Muscle of back (tissue), 13 donors: ENCODE measurements at places on chromosomes 1 and 21. TPM values are rescaled to one million over a fixed set of nuclear protein-coding genes. Genes with fewer than 3 reads are reported as not detected.

Gene CTSE
- polyA plus RNA-seq, result 0.13 TPM

Gene PROK1
- polyA plus RNA-seq, result 0.27 TPM

Gene SEMA6C
- 64.6 TPM for polyA plus RNA-seq

Gene LRRC53
- not detected for polyA plus RNA-seq

Gene RNF11
- 122 TPM for polyA plus RNA-seq

Gene KISS1
- not detected for polyA plus RNA-seq

- no peak for DNase-seq
Observed at GRCh38 chr21:17775431-17776126, 43.6 kb downstream of the C21orf91 start.

DNA sequence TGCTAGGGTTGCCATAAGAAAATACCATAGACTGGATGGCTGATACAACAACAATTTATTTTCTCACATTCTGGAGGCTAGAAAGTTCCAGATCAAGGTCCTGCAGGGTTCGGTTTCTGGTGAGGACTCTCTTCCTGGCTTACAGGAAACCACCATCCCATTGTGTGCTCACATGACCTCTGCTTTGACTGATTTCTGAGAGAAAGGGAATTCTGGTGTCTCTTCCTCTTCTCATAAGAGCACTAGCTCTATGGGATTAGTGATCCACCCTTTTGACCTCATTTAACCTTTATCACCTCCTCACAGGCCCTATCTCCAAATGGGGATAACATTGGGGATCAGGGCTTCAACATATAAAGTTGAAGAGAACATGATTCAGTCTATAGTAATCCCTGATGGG lies 47.5 kb downstream of the MRPL39 start:
- DNase-seq, result no peak

DNA sequence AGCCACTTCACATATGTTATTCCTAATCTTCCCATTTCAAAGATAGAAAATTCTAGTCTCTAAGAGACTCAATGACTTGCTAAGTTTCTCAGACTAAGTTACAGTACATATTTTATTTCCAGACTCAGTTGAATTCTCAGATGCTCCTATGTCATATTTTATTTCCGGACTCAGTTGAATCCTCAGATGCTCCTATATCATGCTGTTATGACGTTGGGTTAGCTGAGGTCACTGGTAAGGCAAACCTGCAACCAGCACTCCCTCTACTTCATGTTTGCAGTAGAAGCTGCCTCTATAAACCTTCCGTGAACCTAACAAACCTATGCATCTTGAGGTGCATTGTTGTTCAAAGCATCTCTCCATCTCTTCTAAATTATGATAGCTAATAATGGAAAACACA lies 187.1 kb upstream of the SGIP1 start:
- DNase-seq, result no peak

DNA sequence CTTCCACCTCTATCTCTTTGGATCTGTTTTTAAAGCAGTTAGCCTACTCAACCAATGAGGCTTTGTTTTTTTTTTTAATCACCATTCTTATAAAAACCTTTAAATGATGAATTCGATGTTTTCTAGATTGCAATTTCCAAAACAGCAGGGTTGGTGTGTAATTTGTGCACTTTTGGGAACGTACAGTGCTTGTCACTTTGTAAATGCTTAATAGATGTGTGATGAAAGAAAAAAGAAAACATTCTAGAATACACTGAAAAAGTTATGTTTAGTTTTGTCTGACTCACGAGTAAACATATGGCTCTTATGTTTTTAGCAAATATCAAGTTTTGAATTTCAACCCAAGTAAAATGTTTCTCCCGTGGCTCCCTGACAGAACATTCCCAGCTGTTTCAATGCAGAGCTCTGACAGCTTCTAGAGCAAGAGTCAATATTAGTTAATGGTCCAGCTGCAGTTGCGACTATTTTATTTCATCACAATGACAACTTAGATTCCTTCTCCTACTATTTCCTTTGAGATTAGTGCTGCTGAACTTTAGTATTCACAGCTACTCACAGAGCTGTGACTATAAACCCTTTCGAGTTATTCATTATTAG lies 362.5 kb upstream of the ADAMTS5 start:
- DNase-seq, result peak; percentile 90

- DNase-seq, result peak; percentile 78
Observed at GRCh38 chr21:35932232-35932911, 128.0 kb downstream of the SETD4 start.

- DNase-seq, result no peak
Observed at GRCh38 chr1:43134068-43134467, 38.0 kb downstream of the EBNA1BP2 start.

- no peak for DNase-seq
Observed at GRCh38 chr1:53573522-53573921, 114.3 kb downstream of the DMRTB1 start.

- no peak for DNase-seq
Observed at GRCh38 chr21:43921979-43922945, 57.2 kb downstream of the AGPAT3 start.

GRCh38 chr1:37667023-37667671 lies 25.2 kb upstream of the CDCA8 start:
- peak; percentile 53 for DNase-seq

DNA sequence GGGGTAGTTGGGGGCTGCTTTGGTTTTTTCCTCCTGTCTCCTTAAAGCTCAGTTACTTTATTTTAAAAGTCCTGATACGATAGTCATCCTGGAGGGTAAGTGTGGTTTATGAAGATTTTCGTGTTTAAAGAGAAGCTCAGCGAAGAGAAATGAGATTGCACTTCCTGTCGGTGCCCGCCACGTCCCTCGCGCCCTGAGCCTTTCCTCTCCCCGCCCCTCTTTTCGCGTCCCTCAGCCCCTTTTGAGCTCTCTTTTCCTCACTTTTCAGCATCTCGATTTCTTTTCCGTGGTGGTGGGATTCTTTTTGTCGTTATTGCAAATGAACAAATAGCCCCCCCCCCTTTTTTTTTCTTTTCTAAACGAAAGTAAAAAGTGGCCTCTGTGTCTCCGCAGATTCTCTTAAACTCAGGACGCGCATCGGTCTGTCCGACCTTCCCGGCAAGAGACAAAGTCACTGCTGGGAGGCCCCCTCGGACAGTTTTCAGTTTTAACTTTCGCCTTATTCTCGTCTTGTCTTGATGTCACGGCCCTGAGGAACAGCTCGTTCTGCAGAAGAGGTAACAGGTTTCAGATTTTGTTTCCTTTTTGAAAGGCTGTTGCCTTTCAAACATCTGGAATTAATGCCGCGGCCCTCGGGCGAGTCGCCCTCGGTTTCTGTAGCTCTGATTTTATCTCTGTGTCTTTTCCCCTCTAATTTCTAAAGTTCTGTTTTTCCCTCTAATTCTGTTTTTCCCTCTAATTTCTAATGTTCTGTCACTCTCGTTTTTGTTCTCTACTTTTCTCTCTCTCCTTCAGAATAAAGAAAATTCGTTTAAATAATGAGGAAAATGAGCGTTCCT lies 1.0 kb upstream of the DMRTA2 start:
- peak; percentile 72 for DNase-seq

DNA sequence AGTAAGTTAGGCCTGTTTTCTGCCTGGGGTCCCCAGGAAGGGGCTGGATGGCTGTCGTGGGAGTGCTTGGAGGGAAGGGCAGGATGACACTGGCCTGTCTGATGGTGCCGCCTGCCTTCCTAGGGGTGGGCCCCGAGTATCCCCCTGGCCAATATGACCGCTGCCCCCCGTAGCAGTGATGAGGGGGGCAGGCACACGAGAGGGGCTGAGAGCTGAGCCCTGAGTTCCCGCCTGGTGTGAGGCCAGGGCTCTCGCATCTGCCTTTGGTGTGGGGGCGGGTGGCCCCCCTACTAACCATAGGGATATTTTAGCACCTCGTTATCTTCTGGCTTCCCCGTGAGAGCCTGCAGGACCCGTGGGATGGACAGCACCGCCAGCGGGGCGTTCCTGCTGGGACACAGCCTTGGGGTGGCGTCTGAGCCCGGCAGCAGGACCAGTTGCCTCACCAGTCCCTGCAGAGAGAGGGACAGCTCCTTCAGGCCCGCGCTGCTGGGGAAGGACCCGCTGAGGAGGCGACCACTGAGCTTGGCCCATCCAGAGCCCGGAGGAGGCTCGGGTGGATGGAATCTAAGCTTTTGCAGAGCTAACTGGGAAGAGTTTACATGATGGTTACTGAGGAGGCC lies 10.4 kb downstream of the KRTAP10-1 start:
- DNase-seq, result no peak

GRCh38 chr1:85047472-85048295 lies 616 bp downstream of the MCOLN3 start:
- no peak for DNase-seq

DNA sequence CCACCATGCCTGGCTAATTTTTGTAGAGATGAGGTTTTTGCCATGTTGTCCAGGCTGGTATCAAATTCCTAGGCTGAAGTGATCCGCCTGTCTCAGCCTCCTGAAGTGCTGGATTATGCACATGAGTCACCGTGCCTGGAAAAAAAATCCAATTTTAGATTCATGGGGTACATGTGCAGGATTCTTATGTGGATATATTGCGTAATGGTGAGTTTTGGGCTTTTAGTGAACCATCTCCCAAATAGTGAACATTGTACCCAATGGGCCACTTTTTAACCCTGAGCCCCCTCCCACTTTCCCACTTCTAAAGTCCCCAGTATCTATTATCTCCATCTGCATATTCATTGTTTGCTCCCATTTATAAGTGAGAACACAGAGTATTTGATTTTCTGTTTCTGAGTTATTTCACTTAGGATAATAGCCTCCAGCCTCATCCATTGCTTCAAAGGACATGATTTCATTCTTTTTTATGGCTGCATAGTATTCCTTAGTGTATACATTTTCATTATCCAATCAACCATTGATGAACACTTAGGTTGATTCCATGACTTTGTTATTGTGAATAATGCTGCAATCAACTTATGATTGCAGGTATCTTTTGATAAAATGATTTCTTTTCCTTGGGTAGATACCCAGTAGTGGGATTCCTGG lies 104.4 kb downstream of the MAP3K21 start:
- no peak for DNase-seq

GRCh38 chr1:213303286-213303685 lies 252.2 kb downstream of the RPS6KC1 start:
- DNase-seq, result no peak

DNA sequence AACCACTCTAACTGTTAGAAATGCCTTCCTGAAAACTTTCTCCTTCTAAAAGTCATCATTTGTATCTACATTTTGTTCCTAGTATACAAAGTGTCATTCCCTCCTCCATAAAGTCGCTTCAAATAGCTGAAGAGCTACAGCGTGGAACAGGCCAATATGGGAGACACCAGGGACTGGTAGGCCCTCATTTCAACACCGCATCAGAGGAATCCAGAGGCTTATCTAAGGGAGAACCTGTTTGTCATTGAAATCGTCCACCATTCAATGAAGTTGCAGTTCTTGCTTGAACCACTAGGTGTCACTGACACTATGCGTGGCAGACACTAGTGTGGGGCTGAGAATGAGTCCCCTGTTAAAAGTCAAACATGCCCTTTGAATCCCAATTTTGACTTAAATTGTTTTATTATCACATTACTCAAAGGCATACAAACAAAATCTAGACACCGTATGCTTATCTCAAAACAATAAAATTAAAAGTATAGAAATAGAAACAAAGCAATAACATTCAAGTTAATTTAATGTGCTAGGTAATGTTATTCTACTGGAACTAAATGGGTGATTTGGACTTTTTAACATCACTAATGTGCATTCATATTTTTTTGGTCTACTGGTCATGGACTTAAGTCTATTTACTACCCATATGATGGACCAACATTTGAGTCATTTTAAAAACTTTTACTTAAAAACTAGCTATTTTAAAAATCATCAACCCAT lies 182.3 kb downstream of the FCRL5 start:
- peak; percentile 53 for DNase-seq

- no peak for DNase-seq
Observed at GRCh38 chr1:17874231-17874630, 119.1 kb downstream of the ACTL8 start.

- no peak for DNase-seq
Observed at GRCh38 chr1:183087001-183087400, 63.8 kb downstream of the LAMC1 start.

DNA sequence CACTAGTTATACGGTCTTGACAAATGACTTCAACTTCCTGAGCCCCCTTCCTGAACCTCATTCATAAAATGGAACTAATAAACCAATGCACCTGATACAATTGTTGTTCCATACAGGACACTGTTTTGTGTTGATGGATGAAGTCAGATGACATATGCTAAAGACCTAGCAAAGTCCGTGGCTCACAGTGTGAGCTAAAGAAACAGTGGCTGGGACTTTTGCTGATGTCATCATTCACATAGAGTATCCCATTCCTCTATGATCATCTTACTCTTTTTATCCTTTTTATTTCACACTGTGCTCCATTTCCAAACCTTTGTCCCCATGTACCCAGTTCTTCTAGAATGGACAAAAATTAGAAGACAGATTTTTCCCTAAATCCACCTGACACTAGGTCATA lies 83.7 kb upstream of the KAZN start:
- DNase-seq, result no peak

DNA sequence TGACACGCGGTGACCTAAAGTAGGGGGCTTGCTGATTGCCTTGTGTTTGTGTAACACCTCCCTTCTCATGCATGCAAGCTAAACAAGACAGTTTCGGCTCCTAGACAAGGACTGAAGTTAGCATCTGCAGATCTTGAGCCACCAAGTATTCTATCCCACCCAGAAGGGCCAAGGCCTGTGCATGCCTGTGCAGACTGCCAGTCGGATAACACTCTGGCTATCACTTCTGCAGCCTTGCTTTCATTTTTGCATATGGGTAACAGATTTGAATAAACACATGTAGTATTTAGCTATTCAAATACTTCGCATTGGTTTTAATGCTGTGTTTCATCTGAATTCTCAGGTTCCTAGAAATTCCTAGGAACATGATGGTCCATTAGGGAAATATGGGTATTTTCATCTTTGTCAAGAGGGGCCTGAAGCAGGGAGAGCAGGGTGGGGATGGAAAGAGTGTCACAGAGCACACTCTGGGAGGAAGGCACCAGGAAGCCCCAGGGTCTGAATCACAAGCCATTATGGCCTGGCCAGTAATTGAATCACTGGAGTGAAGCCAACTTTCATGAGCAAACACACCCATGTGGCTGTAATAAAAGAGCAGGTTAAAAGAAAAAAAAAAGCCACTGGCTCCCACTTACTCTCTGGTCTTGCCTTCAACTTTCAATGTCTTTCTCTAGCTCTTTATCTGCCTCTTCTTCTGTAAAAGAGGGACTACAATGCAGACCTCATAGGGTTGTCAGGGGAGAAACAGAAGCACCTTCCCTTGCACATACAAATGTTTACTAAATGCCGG lies 28.3 kb downstream of the GADD45A start:
- DNase-seq, result no peak

GRCh38 chr1:80258659-80259058 lies 1252.1 kb upstream of the ADGRL4 start:
- no peak for DNase-seq

DNA sequence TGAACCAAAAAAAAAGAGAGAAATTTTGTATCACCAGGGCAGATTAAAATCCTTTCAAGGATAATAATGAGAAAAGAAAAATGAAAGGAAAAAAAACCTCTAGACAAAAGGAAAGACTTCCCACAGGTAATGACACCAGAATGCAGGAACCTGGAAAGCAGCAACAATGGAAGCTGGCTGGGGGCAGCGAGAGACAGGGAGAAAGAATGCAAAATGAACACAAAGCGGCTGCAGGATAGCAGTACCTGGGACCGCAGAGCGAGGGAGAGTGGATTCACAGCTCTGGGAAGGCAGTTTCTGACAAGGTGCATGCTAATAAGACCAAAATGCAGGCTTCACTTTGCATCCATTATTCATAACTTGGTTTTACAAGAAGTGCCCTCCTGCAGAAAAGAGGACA lies 349.0 kb downstream of the SIPA1L2 start:
- no peak for DNase-seq

- DNase-seq, result no peak
Observed at GRCh38 chr1:116999596-116999995, 2.0 kb upstream of the CD101 start.

GRCh38 chr1:31657972-31658510 lies 13.4 kb upstream of the PEF1 start:
- no peak for DNase-seq
